ENCODE measurements at places on chromosomes 5 and 9. TPM values are rescaled to one million over a fixed set of nuclear protein-coding genes. Genes with fewer than 3 reads are reported as not detected.

- H3K36me3 ChIP-seq, result no peaks in the 10 kb centered on the region
- no peaks in the 10 kb centered on the region for H3K4me1 ChIP-seq
- no peak overlapping the region for H3K4me3 ChIP-seq
- no peak for DNase-seq
These were observed 1905.1 kb downstream of the MAT2B start for GRCh38 chr5:165410476-165410875.

DNA sequence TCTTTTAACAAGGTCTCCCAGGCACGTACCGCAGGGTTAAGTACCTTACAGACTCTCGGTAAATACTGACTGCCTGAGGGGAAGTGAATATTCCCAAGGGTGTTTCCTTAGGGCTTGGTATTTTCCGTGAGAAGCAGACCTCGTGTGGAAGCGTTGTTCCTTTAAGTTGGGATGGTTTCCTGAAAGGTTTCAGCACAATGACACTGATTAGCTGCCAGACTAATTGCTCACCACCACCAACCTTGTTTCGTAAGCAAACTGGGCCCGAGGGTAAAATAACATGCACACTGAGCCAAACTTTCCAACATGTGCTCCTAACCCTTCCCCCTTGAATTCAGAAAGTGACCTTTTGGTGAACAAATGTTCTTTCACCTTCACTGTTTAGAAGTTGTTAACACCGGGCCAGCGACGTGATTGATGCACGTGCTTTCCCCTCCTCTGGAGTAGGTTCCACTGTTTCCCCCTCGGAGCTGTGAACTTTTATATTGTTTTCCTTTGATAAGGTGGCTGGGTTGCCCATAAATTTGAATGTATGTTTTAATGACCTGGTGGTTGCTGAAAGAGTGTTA lies 128.1 kb upstream of the RPS23 start:
- H3K27ac ChIP-seq, result no peak overlapping the region
- no peaks in the 10 kb centered on the region for H3K4me1 ChIP-seq
- H3K36me3 ChIP-seq, result no peaks in the 10 kb centered on the region
- H3K4me3 ChIP-seq, result no peak overlapping the region
- no peak for DNase-seq

Gene MELK
- not detected for total RNA-seq

Gene HMGCR
- total RNA-seq, result 9.7 TPM

GRCh38 chr9:71897577-71897976 lies 13.4 kb downstream of the ABHD17B start:
- H3K4me3 ChIP-seq, result no peak overlapping the region
- H3K27ac ChIP-seq, result no peak overlapping the region
- no peaks in the 10 kb centered on the region for H3K27me3 ChIP-seq
- DNase-seq, result no peak
- H3K36me3 ChIP-seq, result no peaks in the 10 kb centered on the region
- no peaks in the 10 kb centered on the region for H3K4me1 ChIP-seq

- H3K4me3 ChIP-seq, result no peak overlapping the region
- H3K27me3 ChIP-seq, result no peaks in the 10 kb centered on the region
- no peaks in the 10 kb centered on the region for H3K36me3 ChIP-seq
- DNase-seq, result peak; percentile 59
- H3K4me1 ChIP-seq, result no peaks in the 10 kb centered on the region
These were observed 83.6 kb downstream of the LMX1B start for GRCh38 chr9:126697330-126697729.

Gene NREP
- 41.3 TPM for total RNA-seq

DNA sequence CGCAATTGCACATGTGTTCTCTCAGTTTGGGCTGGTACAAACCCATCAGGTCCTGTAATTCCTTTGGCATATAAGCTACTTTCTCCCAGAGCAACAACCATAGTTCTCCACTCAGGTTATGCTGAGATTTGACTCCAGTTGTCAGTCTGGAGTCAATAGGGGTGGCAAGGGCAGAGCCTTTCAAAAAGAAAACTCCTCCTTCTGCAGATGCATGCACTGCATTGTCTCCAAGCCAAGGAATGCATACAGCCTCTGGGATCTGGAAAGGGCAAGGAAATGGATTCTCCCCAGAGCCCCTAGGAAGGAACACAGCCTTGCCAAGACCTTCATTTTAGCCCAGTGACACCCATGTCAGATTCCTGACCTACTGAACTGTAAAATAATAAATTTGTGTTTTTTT lies 31.0 kb upstream of the GZMA start:
- H3K27ac ChIP-seq, result no peak overlapping the region
- H3K27me3 ChIP-seq, result no peaks in the 10 kb centered on the region
- no peak overlapping the region for H3K4me3 ChIP-seq
- H3K4me1 ChIP-seq, result no peaks in the 10 kb centered on the region
- H3K36me3 ChIP-seq, result no peaks in the 10 kb centered on the region
- DNase-seq, result no peak

GRCh38 chr5:30195036-30195435 lies 998.5 kb upstream of the CDH6 start:
- DNase-seq, result no peak
- H3K4me3 ChIP-seq, result no peak overlapping the region
- no peak overlapping the region for H3K27ac ChIP-seq
- H3K36me3 ChIP-seq, result no peaks in the 10 kb centered on the region
- H3K27me3 ChIP-seq, result no peaks in the 10 kb centered on the region

DNA sequence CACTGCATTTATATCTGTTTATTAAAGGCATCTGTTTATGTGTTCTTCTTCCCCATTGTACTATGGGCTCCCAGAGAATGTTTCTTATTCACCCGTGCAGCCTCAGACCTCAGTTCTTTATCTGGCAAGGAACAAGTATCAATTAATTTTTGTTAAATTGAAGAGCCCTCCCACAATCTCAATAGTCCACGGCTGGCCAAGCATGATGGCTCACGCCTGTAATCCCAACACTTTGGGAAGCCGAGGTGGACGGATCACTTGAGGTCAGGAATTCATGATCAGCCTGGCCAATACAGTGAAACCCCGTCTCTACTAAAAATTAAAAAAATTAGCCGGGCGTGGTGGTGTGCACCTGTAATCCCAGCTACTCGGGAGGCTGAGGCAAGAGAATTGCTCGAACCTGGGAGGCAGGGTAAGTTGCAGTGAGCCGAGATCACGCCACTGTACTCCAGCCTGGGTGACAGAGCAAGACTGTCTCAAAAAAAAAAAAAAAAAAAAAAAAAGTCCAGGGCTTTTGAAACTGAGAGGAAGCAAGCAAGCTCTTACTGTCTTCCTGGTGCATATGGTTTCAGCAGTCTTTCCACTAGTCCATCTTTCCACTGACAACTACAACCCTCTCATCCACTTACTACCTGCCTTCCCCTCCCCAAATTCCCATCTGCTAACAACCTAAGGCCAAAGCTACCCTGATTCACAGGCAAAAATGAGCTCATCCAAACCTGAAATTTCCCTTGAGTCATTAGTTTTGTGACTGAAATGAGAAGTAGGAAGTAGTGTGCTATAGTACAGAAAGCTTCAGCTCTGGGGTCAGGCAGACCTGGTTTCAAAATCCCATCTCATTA lies 2.3 kb upstream of the HK3 start:
- H3K27me3 ChIP-seq, result no peaks in the 10 kb centered on the region
- no peak overlapping the region for H3K27ac ChIP-seq
- no peak overlapping the region for H3K4me3 ChIP-seq
- H3K36me3 ChIP-seq, result peaks cover 43% of the 10 kb centered on the region

Gene PCDHGB2
- total RNA-seq, result 4.4 TPM
